ENCODE measurements at places on chromosomes 2 and 18.

DNA sequence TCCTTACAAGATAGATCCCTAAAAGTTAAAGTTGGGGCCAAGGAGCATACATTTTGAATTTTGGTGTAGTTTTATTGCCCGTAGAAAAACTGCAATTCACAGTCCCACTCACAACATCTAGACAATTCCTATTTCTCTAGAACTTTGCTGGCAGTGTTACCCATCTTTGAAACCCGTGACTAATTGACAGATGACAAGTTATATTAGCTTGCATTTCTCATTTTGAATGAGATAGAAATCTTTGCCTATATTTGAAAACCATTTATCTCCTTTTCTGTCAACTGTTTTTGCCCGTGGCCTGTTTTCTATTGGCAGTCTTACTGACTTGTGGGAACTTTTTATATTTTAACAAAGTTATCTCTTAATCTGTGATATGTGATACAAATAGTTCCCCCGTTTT is 50.0 kb downstream of the OXER1 start:
- no peak overlapping the region for H3K27ac ChIP-seq
- DNase-seq = no peak
- no peak overlapping the region for H3K4me3 ChIP-seq
- no peaks in the 10 kb centered on the region for H3K27me3 ChIP-seq

GRCh38 chr2:177385151-177385550 is 7.4 kb upstream of the AGPS start:
- no peaks in the 10 kb centered on the region for H3K36me3 ChIP-seq
- DNase-seq = no peak
- no peak overlapping the region for H3K4me3 ChIP-seq
- no peak overlapping the region for H3K27ac ChIP-seq

- no peak overlapping the region for H3K27ac ChIP-seq
- no peaks in the 10 kb centered on the region for H3K4me1 ChIP-seq
- no peaks in the 10 kb centered on the region for H3K36me3 ChIP-seq
- no peak for DNase-seq
These were observed 29.8 kb downstream of the TSPYL6 start for GRCh38 chr2:54226260-54226659.

DNA sequence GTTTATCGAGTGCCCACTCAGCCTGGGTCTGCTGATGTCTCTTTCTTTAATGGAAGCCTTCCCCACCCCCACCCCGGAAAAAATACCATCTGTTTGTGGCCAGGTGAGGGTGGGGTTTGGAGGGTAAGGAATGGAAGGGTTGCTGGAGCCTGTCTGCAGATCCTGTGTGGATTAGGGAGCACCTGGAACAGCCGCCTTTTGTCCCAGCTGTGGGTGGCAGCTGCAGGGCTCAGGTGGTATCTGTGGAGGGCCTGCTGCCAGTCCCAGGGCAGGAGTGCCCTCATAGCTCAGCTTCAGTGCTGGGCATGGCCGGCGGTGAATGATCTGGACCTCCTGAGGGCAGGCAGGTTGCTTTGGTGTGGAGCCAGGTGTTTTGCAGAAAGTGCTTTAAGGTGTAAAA is 45.3 kb downstream of the IMPA2 start:
- H3K27me3 ChIP-seq = no peaks in the 10 kb centered on the region
- H3K4me3 ChIP-seq = no peak overlapping the region
- peak overlapping the region; percentile 65 for H3K27ac ChIP-seq
- peaks cover 14% of the 10 kb centered on the region for H3K36me3 ChIP-seq
- DNase-seq = no peak

DNA sequence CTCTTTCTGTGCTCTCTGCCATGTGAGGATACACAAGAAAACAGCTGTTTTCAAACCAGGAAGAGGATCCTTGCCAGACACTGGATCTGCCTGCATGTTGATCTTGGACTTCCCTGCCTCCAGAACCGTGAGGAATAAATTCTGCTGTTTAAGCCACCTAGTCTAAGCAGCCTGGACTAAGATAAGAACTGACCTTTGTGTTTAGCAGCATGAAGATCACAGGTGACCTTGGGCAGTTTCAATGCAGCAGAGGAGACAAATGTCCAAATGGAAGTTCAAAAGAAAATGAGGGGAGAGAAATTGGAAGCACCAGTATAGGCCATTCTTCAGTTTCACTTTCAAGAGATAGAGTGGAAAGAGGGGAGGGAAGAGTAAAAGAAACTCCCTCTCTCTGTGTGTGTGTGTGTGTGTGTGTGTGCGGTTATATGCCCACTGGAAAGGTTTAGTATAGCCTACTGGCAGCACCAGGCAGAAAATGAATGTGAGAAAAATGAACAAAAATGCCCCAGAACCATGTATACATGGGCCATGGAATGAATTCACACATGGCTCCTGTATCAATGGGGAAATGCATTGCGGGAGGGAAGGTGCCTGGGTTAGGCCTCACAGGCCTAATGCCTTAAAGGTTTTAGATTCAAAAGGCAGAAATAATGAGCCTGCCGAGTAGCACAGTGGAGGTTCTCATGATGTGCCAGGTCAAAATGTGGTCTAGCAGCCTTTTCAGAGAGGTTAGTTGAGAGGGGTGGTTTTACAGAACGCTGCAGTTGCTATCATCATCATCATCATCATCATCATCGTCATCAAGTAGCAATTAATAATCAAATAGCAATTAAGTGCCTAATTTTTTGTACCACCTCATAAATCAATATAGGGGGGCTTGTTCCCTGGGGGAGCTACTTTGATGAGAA is 1.1 kb upstream of the CERS6 start:
- H3K27me3 ChIP-seq = no peaks in the 10 kb centered on the region
- no peaks in the 10 kb centered on the region for H3K36me3 ChIP-seq
- H3K27ac ChIP-seq = no peak overlapping the region
- DNase-seq = no peak
- H3K4me1 ChIP-seq = peaks cover 3% of the 10 kb centered on the region
